ENCODE measurements at places on chromosomes 16 and 17. TPM values are rescaled to one million over a fixed set of nuclear protein-coding genes. Genes with fewer than 3 reads are reported as not detected.

GRCh38 chr17:29327412-29327811 is 33.5 kb upstream of the NUFIP2 start:
- DNase-seq: no peak

DNA sequence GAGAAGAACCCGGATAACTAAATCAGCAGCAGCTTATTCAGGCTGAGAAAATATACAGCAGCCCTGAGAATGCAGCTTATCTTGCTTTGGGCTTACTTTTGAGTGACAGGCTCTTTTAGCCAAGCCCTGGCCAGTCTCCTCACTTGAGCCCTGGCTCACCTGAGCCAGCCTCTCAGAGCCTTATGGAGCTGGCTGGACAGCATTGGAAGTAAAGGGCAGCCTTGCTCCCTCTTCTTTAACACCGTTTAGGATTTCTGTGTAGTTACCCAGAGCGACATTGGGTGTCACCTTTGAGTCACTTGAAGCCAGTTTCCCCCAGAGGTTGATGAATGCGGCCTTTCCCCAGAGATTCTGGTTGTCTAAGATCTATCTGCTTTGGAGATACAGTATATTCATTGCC is 7.7 kb upstream of the NPIPB2 start:
- peak; percentile 23 for DNase-seq

DNA sequence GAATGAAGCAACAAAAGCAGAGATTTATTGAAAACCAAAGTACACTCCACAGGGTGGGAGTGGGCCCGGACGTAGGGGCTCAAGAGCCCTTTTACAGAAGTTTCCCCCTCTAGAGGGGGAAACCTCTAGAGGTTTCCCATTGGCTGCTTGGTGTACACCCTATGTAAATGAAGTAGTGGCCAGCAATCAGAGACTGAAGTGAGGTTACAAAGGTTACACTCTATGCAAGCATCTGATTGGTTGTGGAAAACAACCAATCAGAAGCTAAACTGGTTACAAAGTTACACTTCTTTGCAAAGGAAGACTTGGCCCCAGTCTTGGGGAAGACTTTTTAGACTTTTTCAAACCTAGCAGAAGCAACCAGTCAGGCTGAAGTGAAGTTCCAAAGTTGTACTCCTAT is 27.1 kb downstream of the CRAMP1 start:
- DNase-seq: no peak

DNA sequence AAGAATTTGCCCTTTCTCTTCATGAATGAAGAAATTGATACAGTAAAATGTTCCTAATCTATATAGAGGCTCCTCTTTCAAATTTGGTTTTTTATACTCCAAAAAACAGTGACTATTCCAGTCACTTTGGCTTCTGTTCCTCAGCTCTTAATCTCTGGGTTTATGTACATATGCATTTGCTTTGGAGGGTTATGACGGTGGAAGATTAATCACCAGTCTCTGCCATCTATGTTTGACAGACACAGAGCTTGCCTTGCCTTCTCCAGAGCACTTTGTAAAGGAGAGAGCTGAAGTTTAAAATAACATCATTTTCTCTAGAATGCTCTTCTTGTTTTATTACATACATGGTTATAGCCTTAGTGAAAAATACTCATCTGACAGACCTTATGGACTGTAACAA is 99.3 kb downstream of the NLK start:
- no peak for DNase-seq

DNA sequence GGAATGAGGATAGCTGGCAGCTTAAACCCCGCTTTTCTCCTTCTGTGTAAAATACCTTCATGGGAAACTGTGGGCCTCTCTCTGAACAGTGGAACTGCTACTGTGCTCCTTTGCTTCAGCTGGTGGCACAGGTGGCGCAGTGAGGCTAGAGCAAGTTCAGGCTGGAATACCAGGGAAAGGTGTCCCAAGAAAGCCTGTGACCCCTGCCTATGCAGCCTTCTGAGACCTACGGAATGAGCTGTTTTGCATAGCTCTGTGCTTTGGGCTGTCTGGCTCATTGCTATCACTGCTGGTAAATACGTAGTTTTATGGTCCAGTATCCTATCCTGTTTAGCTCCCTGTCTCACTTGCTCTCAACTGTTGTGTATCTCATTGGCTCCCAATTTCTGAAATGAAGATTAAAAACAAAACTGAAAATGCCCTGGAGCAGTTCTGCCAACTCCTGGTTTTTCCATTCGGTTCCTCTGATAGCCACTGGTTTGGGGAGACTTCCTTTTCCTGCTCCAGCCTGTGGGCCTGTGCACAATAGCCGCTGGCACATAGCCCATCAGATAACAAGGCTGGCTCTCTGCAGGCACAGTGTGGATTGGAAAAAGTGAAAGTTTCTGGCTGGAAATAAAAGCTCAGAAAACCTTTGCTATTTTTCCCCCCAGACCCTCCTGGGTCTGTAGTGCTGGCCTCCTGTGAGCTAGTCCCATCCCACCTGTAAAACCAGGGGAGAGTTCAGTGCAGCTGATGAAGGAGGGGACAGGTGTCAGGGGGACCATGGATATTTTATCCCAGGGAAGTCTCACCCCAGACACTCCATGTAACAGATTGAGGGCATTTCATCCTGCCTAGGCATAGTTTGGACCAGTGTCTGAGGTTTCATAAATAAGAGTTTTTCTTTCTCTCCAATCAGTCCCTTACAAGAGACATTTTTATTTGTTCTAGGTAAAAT is 24.0 kb downstream of the LIMD2 start:
- peak; percentile 84 for DNase-seq

- no peak for DNase-seq
Measured at GRCh38 chr17:8905331-8905730, 37.9 kb upstream of the PIK3R6 start.

DNA sequence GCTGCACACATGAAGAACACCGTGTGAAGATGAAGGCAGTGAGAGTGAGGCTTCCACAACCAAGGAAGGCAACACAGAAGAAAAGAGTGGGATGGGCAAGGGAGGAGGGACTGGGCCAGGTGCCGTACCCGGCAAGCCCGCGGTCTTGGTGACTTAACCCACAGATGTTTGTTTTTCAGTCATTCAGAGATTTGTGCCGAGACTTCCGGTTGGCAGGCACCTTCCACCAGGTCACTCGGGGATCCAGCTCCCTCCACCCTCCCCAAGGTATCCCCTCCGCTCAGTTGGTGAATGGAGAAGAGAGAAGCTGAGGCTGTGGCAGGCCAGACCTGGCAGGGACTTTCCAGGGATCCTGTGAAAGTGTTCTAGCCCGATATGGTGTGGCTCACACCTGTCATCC is 4.9 kb upstream of the KREMEN2 start:
- DNase-seq: no peak

Gene MARVELD3
- total RNA-seq: 1.4 TPM

All from astrocyte (in vitro differentiated cells and primary cell).